Activated CD8-positive, alpha-beta memory T cell treated with anti-CD3 and anti-CD28 coated beads, Interleukin-2, amount 50 U/mL, for 4 hours (primary cell): ENCODE measurements at places on chromosomes 7 and 10.

DNA sequence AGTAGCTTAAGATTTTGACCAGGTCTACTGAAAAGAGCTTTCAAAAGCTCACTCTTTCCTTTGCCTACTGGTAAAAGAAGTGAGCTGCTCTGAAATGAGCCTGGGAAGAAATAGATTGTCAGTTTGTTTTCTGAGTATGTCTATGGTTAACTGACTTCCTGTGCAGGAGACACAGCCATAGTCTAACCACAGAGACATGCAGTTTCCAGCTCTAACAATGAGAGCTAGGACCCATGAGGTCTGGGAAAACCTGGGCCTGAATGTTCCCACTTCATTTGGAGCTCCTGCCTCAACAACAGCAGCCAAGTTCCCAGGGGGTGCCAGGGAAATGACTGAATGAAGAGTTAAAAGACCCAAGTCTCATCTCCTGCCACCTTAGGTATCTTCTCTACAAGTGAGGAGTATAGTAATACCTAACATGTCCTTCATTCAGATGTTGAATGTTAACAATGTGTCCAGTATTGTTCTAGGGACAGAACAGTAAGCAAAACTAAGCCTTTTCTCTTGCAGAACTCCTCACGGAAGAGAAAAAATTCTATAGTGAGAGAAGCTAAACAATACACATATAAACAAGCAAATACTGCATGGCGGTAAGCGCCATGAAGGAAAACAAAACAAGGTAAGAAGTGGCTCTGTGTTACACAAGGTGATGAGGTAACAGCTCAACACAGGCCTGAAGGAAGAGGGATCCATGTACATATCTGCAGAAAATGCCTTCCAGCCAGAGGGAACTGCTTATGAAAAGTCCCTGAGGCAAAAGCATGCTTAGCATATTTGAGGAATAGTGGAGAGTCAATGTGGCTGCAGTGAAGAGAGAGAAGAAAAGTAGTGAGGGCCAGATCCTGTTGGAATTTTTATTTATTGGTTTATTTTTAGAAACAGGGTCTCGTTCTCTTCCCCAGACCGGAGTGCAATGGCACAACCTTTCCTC, 26.4 kb upstream of the ANKRD1 start:
- DNase-seq, result no peak

- DNase-seq, result no peak
Observed at GRCh38 chr7:46201961-46202360, 280.9 kb upstream of the IGFBP3 start.

GRCh38 chr10:58909881-58910280, 266.6 kb upstream of the PHYHIPL start:
- no peak for DNase-seq

GRCh38 chr7:70614237-70615045, 517.5 kb upstream of the GALNT17 start:
- DNase-seq, result no peak

DNA sequence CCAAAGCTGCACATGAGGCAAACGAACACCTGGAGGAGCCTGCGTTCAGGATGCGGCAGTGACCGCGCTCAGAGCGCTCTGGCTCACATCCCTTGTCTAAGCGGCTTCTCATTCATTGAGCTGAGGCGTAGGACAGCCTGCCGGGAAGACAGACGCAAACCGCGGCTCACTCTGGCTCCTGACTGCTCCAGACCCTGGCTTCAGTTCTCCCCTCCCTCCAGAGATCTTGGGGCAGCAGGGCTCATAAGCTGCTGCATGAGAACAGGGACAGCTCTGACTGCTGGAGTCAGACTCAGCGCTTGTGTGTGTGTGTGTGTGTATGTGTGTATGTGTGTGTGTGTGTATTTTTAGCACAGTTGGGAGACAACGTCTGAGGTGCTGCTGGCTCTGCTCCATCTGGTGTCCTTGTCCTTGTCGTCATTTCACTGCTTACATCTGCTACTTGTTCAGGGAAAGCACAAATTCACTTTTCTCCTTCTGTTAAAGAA, 15.8 kb upstream of the LYZL2 start:
- DNase-seq, result no peak

DNA sequence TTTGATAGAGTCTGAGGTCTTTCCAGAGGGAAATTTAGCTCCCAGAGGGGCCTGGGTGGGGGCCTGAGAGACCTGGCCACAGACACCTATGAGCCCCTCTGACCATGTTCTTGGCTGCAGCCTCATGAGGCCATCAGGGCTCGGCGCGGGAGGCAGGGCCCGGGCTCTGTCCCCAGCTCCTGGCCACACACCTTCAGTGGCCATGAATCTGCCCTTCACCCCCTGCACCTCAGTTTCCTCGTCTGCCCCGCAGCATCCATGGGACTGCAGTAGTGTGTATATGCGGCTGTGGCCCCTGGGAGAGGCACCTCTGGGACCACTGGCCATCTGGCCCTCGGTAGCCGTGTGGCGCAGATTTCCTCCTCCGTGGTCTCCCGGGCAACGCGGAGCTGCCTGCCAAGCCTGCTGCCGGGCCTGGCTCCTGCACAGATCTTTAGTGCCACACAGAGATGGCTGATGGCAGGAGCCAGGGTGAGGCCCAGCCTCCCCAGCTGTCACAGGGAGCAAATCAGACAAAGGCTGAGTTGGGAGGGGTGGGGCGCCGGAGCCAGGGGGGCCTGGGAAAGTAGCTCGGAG, 23.6 kb upstream of the ADCYAP1R1 start:
- no peak for DNase-seq

DNA sequence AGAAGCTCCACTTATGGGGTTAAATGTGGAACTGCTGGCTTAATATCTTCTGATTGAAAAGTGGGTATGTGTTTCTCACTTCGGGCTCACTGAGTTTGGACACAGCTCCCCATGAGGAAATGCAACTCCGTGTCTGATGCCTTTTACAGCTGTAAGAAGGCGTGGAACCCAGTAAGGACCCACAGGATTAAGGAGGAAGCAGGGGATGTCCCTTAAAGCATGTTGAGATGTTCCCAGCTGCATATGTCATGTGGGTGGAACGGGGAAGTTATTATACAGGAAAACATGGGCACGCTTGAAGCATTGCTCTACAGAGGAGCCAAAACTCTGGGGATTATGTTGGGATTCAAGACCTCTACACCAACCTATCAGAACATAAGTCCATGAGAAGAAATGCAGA, 224.4 kb downstream of the NEBL start:
- no peak for DNase-seq

GRCh38 chr10:71990706-71991269, 26.6 kb downstream of the CHST3 start:
- DNase-seq, result no peak

DNA sequence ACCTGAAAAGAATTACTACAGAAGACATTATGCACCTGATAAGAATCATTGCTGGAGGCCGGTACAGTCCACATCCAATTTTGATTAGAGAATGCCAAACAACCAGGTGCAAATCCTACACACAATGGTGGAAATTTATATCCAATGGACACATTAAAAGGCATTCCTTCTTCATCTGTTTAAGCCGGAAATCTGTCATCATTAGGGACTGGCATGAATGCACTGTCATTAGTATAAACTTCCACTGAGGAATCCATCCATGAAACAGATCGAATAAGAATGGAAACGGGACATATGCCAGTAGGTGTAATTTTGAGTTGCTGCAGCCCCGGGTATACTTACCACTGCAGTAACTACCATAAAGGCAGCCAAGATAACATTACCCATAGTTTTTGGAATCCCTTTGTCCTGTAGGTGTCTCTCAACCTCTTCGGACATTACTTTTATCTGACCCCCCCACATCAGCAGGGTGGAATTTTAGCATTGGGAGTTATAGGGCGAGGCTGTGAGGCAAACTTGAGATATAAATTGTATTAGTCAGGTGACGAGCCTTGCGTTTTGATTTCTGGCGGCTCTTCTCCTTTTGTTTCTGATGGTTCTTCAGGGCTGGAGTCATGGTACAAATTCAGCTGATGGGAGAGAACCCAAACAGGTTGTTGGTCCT, 36.5 kb upstream of the AKR1C2 start:
- no peak for DNase-seq

GRCh38 chr10:72164617-72165016, 51.2 kb upstream of the ANAPC16 start:
- DNase-seq, result no peak

DNA sequence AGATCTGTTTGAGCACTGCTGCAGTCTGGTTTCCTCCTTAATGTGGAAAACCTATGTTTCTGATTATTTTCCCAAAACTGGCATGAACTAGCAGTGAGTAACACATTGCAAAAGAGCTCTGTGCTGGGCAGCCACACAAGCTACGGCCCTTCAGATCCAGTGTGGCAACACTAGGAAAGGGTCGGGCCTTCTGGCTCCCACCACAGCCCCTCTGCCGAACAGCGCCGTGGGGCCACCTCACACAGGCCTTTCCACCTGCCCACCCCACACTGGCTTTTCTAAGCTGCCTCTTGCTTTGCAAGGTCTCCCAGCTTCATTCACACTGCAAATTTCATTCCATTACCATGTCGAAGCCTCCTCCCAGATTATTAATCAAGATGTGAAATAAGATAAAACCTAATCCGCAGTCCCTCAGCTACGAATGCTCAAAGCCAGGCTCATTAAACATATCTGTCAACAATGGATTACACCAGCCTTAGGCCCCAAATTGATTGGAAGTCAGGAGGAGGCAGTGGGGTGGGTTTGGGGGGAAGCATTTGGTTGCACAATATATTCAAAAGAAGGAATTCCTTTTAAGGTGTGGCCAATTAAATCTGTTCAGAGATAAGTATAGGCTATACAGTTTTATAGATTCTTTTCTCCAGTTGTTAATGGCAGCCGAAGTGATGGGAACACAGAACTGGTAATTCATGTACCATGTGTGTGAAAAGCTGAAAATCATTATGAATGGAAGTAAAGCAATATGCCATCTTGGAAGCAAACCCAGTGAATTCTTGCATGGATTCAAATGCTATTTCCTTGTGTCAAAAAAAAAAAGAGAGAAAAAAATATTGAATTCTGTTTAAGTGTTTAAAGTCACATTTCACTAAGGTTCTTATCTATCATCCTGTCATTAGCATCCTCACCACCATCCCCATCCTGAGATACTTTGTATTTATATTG, 223.7 kb downstream of the MTERF1 start:
- no peak for DNase-seq

- DNase-seq, result no peak
Observed at GRCh38 chr10:43135064-43135463, 3.2 kb upstream of the CSGALNACT2 start.

DNA sequence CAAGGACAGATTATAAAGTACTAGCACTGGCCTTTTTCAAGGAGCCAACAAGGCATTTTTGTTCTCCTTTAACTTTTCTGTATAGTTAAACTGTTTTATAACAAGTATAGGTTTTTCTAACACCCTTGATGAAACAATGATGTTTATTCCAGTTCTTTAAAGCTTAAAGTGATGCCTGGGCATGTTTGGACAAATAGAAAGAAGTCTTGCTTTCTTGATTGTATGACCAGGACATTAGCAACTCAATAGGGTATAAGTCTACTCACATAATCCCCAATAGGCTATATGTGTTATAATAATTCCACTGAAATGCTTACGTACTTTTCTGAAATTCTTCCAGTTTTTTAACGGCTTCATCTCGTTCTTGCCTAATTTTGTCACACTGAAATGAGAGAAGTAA, 36.7 kb downstream of the SHTN1 start:
- DNase-seq, result no peak

DNA sequence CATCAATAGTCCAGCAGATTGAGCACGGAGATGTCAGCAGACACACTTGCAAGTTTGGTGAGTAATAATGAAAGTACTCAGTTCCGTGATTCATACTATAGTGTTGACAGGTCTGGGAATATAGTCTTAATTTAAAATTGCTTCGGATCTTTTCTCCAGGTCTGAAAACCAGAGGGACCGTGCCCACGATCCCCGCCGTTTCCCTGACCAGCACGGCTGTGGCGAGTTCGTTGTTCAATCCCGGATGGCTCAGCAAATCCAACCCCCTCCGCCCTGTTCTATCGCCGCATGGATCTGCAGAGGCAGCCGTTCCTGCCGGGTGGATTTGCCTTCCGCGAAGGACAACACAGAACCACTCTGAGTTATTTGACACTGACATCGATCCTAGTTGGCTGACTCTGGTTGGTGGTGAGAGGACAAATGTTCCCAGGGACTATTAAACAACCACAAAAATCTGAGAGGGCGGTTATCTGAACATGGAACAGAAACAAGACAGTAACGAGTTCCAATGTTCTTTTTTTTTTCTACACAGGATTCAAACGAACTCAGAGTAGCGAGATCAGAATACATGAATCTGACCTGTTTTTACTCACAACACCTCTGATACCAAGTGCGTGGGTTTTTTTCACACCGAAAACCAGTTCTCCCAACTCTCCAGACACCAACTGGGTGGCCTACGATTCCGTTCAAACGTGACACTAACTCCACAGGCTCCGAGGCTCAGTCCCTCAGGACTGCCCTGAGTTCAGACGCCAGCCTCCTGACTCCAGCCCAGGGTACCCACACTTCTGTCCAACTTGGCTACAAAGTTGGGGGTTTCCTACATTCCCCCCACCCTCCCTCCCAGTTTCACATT, 52.7 kb downstream of the RBM17 start:
- no peak for DNase-seq

GRCh38 chr7:100722480-100723212, 2.4 kb downstream of the EPO start:
- no peak for DNase-seq

- DNase-seq, result no peak
Observed at GRCh38 chr7:77338883-77339629, 77.1 kb downstream of the GSAP start.

- DNase-seq, result no peak
Observed at GRCh38 chr7:5478568-5479430, 55.2 kb upstream of the TNRC18 start.

GRCh38 chr10:73917566-73918305, 6.8 kb downstream of the PLAU start:
- no peak for DNase-seq

DNA sequence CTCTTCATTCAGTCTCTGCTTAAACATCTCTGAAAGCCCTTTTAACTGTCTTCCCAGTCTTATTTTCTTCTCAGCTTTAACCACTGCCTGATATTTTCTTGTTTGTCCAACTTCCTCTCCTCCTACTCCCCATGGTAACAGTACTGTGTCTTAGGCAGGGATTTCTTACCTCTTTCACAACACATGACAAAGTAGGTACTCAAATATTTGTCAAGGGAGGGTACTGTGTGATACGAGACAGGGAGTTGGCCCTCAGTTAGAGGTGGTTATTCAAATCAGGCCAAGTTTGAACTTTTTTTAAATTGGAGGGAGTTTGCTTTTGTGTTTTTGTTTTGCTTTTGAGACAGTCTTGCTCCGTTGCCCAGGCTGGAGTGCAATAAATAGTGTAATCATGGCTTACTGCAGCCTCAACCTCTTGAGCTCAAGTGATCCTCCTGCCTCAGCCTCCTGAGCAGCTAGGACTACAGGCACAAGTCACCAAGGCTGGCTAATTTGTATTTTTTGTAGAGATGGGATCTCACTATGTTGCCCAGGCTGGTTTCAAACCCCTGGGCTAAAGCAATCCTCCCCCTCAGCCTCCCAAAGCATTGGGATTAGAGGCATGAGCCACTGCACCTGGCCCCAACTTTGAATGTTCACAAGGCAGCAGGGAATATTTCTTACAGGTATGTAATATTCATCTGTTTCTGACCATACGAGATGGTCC, 2.5 kb upstream of the KPNA7 start:
- no peak for DNase-seq

DNA sequence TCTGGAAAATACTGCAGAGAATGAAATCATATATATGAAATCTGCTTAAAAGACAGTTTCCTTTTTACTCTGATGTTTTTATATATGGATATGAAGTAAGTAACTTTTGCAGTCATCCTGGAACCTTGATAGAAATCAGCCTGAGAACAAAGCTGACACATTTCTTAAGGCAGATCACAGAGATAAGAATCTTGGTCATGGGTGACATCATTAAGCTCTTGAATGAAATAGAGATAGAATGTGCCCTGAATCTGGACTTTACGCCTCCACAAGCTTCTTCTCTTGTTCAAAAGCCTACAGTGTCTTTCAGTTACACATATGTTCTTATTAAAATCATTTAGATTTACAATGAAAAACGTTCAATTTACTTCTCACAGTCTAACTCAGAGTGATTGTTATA, 319.1 kb upstream of the CNTNAP2 start:
- no peak for DNase-seq
